KBM-7 (cell line): ENCODE measurements at places on chromosomes 13 and 19.
A peak's percentile ranks its signal among the peaks of the same experiment; 100 is the strongest.

GRCh38 chr19:18292810-18293641, 11.6 kb upstream of the JUND start:
- peak; percentile 74 for DNase-seq

DNA sequence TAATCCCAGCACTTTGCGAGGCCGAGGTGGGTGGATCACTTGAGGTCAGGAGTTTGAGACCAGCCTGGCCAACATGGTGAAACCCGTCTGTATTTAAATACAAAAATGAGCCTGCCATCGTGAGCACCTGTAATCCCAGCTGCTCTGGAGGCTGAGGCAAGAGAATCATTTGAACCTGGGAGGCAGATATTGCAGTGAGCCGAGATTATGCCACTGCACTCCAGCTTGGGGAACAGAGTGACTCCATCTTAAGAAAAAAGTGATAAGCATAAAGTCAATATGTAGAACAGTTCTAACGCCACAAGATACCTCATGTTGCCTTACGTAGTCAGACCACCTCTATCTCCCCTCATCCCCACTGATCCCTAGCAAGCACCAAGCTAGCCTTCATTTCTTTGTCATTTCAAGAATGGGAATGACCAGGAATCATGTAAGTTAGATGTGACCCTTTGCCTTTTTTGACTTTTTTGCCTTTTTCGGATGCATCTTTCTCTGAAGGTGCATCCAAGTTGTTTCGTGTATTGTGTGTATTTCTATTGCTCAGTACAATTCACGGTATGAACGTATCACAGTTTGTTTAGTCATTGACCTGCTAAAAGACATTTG, 6.4 kb downstream of the RPL21 start:
- no peak for DNase-seq

DNA sequence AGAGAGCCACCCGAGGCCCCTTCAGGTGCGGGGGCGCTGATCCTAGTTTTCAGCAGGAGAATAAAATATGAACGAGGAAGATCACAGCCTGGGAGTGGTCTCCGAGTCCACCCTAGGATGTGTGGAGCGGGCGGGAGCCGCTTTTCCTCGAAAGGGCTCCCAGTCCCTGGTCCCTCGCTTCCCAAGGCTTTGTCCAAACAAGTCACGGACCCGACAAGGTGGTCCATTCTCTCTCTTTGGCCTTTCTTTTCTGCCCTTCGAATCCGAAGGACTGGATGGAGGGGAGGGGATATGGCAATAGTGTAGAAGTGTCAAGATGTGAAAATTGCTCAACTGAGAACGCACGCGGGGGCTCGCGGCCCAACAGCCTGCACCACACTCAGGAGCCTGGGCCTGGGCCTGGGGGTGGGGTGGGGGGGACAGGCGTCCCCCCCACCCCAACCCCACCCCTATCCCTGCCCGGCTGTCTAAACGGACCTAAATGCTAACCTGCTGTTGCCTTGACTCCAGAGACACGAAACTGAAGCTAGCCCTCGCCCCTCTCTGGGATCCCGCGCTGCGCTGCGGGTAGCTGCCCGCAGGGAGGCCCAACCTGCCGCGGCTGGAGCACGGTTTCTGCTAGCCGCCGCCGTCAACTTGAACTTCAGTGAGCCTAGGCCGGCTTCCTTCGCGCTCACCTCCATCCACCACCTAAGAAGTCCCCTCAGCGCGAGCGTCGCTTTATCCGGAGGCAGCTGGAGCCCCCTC, 7.1 kb downstream of the ZIC2 start:
- no peak for DNase-seq

GRCh38 chr13:108444448-108444847, 174.9 kb downstream of the TNFSF13B start:
- no peak for DNase-seq

DNA sequence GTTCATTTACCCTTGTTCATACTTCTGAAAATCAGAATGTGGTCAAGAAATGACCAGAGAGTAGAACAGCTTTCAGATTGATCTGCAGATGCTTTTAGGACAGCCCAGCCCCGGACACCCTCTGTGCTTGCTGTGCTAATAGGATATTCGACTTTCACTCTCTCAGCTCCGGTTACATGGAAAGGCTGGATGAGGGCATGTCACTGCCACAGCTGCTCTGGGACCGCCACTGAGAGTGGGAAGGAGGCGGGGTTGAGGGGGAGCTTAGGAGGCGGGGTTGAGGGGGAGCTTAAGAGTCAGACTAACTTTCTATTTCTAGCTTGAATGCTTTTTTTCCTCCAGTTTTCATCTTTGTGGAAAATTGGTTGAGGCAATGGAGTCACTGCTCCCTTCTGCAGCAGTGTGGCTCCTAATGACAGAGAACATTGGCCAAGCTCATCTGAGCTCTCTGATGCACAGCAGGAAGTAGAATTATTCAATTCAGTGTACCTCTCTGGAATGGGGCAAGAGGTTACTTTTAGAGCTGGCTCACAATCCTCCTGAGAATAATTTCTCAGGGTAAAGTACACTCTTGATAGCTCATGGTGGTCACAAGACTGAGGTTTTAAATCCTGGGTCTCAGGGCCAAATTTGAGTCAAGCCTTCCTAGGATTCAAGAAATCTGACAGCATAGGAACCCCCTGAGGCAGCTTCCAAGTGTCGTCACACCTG, 74.6 kb upstream of the NPAS1 start:
- DNase-seq, result no peak

DNA sequence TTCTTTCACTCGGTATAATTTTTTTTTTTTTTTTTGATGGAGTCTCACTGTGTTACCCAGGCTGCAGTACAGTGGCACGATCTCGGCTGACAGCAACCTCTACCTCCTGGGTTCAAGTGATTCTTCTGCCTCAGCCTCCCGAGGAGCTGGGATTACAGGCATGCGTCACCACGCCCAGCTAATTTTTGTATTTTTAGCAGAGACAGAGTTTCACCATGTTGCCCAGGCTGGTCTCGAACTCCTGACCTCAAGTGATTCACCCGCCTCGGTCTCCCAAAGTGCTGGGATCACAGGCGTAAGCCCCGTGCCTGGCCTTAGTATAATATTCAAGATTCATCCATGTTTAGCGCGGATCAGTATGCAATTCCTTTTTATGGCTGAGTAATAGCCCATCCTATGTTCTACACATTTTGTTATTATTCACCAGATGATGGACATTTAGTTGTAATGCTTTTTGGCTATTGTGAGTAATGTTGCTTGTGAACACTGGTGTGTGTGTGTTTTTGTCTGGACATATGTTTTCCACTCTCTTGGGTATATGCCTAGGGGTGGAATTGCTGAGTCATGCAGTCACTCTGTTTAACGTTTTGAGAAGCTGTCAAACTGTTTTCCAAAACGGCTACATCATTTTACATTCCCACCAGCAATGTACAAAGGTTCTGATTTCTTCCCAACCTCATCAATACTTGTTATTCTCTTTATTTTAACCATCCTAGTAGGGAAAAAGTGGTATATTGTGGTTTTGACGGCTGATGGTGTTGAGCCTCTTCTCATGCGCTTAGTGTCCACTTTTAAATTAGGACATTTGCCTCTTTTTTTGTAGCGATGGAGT, 22.9 kb downstream of the PLEKHF1 start:
- DNase-seq, result no peak

- DNase-seq, result no peak
These were observed 1.8 kb upstream of the CKM start for GRCh38 chr19:45324349-45324907.

DNA sequence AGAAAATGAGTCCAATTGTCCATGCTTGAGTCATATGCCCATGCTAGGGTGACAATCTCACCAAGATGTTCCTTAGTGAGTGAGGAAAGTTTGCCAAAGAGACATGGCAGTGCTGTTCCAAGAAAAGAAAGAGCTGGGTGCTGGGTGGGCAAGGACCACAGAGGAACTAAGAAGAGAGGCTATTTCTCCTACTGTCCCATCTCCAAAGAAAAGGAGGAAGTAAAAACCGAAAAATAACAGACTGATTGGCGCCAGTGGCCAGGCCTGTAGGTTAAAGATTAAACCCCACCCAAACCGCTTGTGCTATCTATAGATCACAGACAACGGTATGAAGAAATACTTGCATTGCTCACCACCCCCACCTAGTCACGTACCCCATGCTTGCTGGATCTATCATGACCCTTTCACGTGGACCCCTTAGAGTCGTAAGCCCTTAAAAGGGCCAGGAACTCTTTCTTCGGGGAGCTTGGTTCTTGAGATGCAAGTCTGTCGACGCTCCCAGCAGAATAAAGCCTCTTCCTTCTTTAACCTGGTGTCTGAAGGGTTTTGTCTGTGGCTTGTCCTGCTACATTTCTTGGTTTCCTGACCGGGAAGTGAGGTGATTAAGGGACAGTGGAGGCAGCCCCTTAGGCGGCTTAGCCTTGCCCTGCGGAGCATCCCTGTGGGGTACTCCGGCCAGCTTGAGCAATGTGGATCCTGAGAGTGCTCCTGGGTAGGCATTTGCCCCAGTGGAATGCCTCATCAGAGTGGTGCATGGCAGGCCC, 606.5 kb downstream of the UQCRFS1 start:
- DNase-seq, result peak; percentile 61

GRCh38 chr19:19711934-19712828, 20.7 kb downstream of the ZNF14 start:
- DNase-seq, result no peak
